Stimulated activated CD4-positive, alpha-beta T cell treated with anti-CD3 and anti-CD28 coated beads, Interleukin-2, amount 100 ng/mL, for 4 hours (primary cell): ENCODE measurements at places on chromosomes 5 and 9.

GRCh38 chr9:115335439-115335838 lies 217.5 kb upstream of the TNC start:
- no peak for DNase-seq

GRCh38 chr9:133528876-133529241 lies 4.1 kb upstream of the MYMK start:
- DNase-seq = no peak

DNA sequence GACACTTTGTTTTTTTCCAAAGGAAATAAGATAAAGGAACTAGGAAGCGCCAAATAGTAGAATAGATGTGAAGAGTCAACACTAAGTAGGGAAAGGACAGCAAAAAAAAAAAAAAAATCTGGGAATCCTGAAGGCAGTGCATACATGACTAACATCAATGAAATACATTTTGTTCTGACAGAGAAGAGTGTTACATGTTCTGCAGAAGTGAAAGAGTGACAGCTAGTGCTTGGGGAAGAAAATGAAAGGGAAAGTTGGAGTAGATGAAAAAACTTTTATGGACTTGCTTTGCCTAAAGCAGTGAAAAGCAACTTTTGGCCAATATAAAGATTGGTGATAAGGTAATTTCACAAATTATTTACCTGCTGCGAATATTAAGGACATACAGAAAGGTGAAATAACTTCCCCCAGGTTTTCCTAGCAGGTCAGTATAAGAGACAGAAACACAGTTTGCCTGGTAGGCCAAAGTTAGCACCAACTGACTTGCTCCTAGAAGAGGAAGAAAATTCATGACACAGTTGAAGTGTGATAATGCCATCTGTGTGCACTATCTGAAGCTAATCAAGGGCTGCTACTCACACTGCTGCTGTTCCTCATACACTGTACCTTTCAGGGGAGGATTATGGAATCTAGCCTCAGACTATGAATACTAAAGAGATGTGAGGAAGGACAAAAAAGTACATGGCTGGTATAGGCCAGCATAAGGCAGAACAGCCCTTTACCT lies 38.6 kb downstream of the RANBP6 start:
- DNase-seq = no peak

DNA sequence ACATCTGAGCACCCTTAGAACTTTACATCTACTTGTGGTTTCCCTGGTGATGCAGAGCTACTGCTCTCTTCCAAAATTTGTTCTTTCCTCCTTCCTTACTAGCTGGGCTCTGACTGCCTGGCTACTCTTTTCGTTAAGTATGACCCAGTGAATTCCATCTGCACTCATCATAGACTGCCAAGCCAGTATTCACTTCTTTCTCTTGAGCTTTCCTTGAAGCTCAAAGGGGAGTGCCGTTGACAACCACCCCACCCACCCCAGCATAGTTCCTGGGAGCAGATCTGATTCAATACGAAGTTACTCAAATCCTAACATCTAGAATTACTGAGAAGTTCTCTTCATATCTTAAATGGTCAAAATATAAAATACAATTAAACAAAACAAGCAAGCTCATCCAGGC lies 190.5 kb downstream of the ADAMTS12 start:
- DNase-seq = no peak

GRCh38 chr5:154395407-154396106 lies 50.2 kb upstream of the SAP30L start:
- no peak for DNase-seq

- DNase-seq = no peak
These were observed 2.2 kb upstream of the NPR3 start for GRCh38 chr5:32708949-32709348.

- no peak for DNase-seq
These were observed 27.3 kb downstream of the LHFPL2 start for GRCh38 chr5:78621291-78621738.

- no peak for DNase-seq
These were observed 39.0 kb downstream of the PDE8B start for GRCh38 chr5:77249475-77249874.

- DNase-seq = no peak
These were observed 8.0 kb upstream of the REEP5 start for GRCh38 chr5:112930082-112930344.

GRCh38 chr9:78972303-78972999 lies 599.3 kb upstream of the TLE4 start:
- DNase-seq = no peak

GRCh38 chr9:97703437-97704344 lies 6.6 kb upstream of the XPA start:
- no peak for DNase-seq

DNA sequence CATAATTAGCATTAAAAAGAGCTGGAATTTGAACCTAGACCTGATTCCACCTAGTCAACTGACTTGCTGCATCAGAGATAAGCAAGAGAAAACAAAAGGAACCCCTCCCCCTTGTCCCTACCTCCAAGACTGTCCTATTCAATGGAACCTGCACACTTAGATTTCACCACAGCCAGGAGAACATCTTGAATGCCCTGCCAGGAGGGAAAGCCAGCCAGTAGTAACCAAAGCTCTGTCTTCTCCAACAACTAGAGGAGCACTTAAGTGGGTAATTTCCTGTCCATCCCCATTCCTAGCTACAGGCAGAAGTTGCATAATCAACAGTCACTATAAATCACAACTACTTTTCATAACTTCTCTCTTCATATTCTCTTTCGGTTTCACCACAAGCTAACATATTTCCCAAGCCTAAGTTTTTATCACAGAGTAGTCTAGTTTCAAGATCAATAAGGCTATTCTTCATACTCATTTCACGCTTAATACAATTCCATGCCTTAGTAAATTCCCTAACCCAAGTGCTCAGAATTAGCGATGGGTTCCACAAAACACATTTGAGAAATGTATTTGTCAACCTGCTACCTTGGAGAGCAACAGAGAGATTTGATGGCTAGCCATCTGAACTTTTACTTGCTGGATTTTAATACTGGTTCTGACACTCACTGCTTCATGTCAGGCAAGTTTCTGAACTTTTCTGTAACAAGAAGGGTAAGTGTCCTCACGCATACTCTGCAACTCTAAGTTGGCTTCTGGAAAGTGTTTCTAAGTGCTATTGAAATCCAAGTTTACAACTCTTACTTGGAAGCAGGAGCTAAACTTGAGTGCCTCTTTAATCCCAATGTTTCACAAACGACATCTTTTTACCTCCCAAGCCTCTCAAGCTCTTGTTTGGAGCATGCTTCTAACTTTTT lies 2.0 kb downstream of the DENND1A start:
- no peak for DNase-seq

DNA sequence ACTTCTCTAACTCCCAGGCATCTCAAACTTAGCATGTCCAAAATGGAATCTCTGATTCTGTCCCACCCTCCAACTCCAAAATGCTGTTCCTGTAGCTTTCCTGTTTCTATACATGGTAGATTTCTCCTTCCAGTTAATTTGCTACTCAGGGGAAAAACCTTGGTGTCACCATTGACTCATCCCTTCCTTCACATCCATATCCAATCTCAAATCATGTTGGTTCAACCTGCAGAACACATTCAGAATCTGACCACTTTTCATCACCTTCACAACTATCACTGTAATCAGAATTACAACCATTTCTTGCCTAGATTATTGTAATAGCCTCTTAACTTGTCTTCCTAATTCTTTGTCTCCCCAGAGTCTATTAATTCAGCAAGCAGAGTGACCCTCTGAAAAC lies 10.8 kb downstream of the RIOK2 start:
- no peak for DNase-seq

DNA sequence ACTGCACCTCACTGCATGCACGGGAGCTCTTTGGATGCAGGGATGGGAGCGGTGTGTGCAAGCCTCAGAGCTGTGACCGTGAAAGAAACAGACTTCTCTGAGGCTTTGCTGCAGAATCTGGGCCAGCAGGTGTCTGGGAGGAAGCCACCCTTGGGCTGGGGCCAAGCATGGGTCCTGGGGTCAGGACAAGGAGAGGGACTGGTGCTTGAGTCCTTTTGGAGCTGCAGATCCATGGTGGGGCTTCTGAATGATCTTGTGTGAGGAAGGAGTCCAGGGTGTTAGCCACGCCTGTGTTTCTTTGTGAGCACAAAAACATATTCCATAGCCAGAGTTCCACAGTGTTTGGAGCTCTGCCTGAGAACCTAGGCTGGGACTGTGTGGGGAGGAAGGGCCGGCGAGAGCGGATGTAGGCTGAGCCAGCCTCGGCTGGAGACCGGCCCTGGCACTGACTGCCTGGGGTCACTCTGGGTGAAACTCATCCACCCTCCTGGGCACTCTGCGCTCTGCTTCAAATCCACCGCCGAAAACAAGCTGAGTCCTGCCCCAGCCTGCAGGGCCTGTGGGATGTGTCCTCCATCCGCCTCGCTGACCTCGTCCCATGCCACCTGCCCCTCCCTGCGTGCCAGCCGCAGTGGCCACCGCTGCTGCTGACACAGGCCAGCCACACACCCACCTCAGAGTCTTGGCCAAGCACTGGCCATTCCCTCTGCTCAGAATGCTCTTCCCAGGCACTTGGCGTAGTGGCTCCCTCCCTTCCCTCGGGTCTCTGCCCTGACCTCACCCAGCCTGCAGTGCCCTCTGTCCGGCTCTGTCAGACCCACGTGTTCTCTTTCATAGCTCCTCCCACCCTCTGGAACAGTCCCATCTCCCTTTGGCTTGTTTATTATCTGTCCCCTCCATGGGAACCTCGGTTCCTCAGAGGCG lies 26.7 kb downstream of the ERGIC1 start:
- no peak for DNase-seq

- no peak for DNase-seq
These were observed 207.8 kb downstream of the DRD1 start for GRCh38 chr5:175236176-175236575.

GRCh38 chr5:61202213-61202612 lies 39.9 kb upstream of the SMIM15 start:
- no peak for DNase-seq

- no peak for DNase-seq
These were observed 2.7 kb upstream of the CLPTM1L start for GRCh38 chr5:1347571-1347970.

DNA sequence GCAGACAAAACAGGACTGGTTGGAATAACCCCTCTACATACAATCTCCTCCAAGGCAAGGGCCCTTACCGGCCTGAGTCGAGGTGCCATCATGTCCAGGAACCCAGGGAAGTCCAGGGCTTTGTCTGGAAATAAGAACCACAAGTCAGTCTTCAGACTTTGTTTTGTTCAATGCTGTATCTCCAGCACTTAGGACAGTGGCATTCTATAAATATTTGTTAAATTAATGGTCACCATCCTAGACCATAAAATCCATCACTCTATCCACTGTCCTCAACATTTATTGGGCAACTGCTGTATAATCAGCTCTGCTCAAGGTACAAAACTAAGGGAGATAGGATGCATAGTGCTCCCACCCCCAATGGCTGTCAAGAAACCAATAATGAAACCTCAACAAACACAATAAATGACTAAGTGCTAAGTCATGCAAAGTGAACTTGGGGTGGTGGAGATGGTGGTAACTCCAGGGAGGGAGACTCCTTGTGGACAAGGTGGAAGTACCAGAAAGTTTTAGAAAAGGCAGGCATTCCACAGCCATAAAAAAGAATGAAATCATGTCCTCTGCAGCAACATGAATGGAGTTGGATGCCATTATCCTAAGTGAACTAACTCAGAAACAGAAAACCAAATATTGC lies 5.0 kb downstream of the RELL2 start:
- DNase-seq = no peak

- DNase-seq = no peak
These were observed 15.4 kb downstream of the CD74 start for GRCh38 chr5:150397146-150397781.
